ENCODE measurements at places on chromosomes 16 and 17. TPM values are rescaled to one million over a fixed set of nuclear protein-coding genes. Genes with fewer than 3 reads are reported as not detected.

DNA sequence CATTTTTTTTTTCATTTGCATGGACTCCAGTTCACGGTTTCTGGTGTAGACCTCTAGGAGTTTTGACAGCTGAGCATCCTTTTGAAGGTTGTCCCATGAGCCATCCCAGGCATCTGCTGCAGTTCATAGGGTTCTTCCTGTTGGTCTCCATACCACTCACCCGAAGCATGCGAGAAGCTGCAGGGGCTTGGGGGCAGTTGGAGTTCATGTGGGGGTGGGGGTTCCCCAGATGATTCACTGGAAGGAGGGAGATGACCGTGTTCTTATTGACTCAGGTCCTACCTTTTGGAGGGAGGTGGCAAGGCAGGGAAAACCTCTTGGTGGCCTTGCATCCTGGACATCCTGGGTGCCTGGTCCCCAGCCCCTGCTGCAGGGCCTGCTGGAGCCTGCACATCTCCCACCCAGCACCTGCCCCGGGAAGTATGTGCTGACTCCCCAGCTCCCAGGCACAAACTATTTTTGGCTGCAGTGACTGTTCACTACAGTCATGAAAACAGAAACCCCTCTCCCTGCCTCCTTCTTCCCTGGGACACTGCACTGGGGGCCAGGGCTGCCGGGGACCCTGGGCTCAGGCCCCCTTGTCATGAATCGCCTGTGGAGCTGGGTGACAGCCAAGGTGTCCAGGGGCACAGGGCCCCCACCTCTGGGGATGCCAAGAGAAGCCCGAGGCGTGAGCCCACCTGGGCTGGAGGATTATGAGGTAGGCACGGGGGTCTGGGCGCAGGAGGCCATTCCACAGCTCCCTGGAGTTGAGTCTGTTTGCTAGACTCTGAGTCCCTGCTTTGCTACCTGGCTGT, 64.9 kb upstream of the LGALS9 start:
- H3K4me3 ChIP-seq = no peak overlapping the region
- H3K36me3 ChIP-seq = no peaks in the 10 kb centered on the region
- H3K27me3 ChIP-seq = no peaks in the 10 kb centered on the region
- peak overlapping the region; percentile 64 for H3K27ac ChIP-seq
- peaks cover 16% of the 10 kb centered on the region for H3K4me1 ChIP-seq

GRCh38 chr17:71032746-71033273, 863.5 kb downstream of the KCNJ2 start:
- H3K36me3 ChIP-seq = no peaks in the 10 kb centered on the region
- no peak for DNase-seq
- no peaks in the 10 kb centered on the region for H3K27me3 ChIP-seq
- no peak overlapping the region for H3K4me3 ChIP-seq
- H3K4me1 ChIP-seq = no peaks in the 10 kb centered on the region

DNA sequence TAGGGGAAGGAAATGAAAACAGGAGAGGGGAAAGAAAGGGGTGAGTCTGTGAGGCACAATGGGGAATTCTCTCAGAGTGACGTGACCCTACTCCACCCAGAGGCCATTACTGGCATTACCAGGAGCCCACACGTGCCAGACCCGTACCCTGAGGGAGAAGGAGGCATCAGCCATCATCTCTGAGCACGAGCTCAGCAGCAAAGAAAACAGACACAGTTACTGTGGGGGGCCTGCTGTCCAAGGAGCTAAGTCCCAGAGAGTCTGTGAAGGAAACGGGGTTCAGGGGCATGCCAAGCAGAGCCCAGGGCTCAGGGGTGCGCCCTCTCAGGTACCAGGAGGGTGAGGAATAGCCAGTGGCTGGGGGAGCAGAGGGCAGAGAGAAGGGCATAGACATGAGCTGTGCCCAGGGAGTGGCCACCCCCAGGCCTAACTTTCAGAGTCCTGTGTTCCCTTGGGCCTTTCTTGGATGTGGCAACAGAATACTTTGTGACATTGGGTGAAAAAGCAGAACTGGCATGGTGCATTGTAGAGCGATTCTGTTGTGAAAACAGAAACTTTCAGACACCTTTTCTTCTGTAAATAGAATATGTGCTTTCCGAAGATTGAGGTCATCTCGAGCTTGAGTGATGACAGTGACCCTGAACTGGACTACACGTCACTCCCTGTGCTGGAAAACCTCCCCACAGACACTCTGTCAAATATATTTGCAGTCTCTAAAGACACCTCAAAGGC, 11.3 kb downstream of the TAF1C start:
- peak; percentile 76 for DNase-seq
- H3K4me1 ChIP-seq = peaks cover 17% of the 10 kb centered on the region
- peaks cover 18% of the 10 kb centered on the region for H3K36me3 ChIP-seq

DNA sequence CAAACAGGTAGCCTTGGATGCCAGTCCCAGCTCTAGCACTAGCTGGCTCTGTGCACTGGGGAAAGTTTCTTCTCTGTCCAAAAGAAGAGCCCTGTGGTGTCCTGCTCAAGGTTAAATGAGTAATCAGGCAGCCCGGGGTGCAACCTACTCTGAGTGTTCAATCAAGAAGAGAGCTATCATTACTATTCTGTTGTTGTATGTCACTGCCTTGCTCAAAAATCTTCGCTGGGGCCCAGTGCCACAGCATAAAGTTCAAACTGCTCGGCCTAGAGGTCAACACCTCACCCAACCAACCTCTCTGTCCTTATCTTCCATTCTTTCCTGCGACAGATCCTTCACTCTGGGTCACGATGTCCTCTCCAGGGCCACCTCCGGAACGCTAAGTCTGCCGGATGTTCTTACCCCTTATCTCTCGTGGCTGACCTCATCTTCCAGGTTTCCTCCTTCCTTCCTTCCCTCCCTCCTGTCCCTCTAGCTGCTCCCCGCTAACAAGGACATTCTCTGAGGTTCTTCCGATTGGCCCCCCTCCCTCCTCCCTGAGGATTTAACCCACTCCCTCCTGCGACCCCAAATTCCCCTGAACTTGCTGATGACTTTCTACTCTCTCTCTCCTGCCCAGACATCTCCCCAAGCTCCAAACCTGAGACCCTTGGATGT, 4.4 kb downstream of the FDXR start:
- no peaks in the 10 kb centered on the region for H3K36me3 ChIP-seq
- DNase-seq = no peak
- H3K4me3 ChIP-seq = no peak overlapping the region
- H3K27me3 ChIP-seq = no peaks in the 10 kb centered on the region

DNA sequence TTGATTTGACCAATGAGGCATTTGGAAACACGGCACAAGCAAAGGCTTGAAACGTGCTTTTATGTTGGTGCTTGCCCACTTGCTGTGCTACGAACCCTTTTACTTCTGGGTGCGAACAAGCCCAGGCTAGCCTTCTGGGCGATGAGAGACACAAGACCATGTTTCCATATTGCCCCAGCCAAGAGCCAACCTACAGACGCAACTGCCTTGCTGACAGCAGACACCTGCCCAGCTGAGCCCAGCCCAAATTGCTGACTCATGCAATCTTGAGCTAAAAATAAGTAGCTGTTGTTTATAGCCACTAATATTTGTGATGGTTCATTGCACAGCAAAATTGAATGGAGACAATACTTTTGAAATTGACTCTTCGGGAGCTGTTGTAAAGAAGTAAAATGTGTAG, 464.5 kb downstream of the WWOX start:
- DNase-seq = peak; percentile 45
- peaks cover 13% of the 10 kb centered on the region for H3K4me1 ChIP-seq
- H3K36me3 ChIP-seq = no peaks in the 10 kb centered on the region
- no peak overlapping the region for H3K4me3 ChIP-seq
- no peaks in the 10 kb centered on the region for H3K27me3 ChIP-seq

DNA sequence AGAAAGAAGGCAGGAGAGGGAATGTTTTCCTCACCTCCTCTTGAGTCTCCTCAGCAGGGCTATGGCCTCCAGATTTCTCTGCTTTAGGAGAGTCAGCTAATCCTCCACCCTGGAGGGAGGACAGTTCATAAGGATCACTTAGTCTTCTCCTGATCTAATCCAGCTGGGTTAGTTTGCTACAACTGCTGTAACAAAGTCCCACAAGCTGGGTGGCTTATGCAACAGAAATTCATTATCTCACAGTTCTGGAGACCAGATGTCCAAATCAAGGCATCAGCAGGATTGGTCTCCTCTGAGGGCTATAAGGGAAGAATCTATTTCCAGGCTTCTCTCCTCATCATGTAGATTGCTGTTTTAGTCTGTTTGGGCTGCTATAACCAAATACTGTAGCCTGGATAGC, 40.6 kb upstream of the XYLT1 start:
- H3K4me1 ChIP-seq = peaks cover 5% of the 10 kb centered on the region
- H3K27ac ChIP-seq = no peak overlapping the region
- no peaks in the 10 kb centered on the region for H3K27me3 ChIP-seq
- H3K36me3 ChIP-seq = no peaks in the 10 kb centered on the region
- H3K4me3 ChIP-seq = no peak overlapping the region

GRCh38 chr17:71656964-71657858, 463.6 kb upstream of the SOX9 start:
- H3K27me3 ChIP-seq = no peaks in the 10 kb centered on the region
- H3K36me3 ChIP-seq = no peaks in the 10 kb centered on the region
- no peaks in the 10 kb centered on the region for H3K4me1 ChIP-seq
- no peak for DNase-seq

DNA sequence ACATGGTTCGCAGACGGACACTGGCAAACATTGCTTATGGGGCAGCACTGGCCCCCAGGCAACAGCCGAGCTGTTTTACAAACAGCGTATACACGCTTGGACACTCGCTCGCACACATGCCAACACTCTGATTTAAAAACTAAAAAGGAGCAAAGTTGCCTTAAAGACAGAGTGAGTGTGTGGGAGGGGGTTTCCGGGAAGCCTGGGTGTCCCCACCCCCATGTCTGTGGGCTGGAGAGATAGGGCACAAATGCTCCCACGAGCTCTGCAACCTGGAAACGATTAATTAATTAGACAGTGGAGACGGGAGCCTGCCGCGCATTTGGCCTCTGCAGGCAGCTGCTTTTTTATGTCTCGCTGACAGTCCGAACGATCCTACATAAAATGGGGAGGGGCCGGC, 107.9 kb upstream of the ZNF469 start:
- no peaks in the 10 kb centered on the region for H3K36me3 ChIP-seq
- H3K4me1 ChIP-seq = no peaks in the 10 kb centered on the region
- no peaks in the 10 kb centered on the region for H3K27me3 ChIP-seq
- DNase-seq = no peak
- H3K27ac ChIP-seq = no peak overlapping the region

GRCh38 chr16:280991-281659, 734 bp downstream of the ARHGDIG start:
- DNase-seq = no peak
- no peaks in the 10 kb centered on the region for H3K36me3 ChIP-seq
- H3K4me1 ChIP-seq = peaks cover 6% of the 10 kb centered on the region
- no peak overlapping the region for H3K4me3 ChIP-seq
- no peak overlapping the region for H3K27ac ChIP-seq

GRCh38 chr17:34154961-34155730, 99.9 kb upstream of the CCL2 start:
- peaks cover 4% of the 10 kb centered on the region for H3K27me3 ChIP-seq
- no peak overlapping the region for H3K27ac ChIP-seq
- no peak for DNase-seq
- H3K36me3 ChIP-seq = no peaks in the 10 kb centered on the region
- H3K4me1 ChIP-seq = peaks cover 5% of the 10 kb centered on the region

DNA sequence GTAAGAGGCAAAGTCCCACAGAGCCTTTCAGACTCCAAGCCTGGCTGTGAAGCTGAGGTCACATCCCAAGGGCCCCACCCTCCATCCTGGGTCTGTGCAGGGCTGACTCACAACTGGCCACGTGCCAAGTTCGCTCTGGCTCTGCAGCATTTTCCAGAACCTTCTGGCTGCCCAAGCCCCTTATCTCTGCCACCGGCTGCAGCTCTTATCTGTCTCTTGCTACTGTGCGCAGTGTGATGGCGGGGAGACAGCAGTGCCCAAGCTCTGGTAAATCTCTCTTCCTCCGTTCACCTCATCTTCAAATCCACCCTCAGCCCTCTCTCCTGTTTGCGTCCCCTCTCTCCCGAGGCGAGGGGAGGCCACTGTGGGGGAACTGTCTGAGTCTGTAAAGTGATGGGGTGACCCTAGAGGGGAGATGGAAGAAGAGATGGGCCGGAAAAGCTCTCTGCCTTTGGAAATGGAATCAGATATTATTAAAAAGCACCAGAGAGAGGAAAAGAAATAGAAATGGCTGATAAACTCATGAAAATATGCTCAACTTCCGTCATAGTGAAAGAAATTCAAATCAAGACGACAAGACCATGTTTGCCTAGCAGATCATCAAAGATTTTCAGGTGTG, 162.7 kb upstream of the CDC42EP4 start:
- peaks cover 8% of the 10 kb centered on the region for H3K4me1 ChIP-seq
- peak; percentile 26 for DNase-seq
- no peaks in the 10 kb centered on the region for H3K27me3 ChIP-seq
- no peak overlapping the region for H3K27ac ChIP-seq
- no peak overlapping the region for H3K4me3 ChIP-seq

DNA sequence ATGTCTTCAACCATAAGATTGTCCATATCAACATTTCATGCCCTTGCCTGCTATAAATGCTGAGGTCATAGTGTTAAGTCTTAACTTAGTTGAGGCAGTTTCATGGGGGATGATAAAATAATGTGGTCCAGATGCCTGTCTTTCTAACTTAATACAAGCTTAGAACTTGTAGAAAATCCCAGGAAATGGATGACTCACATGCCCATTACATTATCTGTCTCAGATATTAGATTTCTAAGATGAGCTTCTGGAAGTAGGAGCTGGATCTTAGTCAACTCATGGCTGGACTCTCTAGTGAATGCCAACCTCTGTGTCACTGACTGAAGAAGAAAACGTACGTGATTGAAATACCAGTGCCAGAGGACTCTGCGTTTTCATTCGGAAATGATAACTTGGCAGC, 797.5 kb upstream of the EEF2KMT start:
- H3K4me1 ChIP-seq = no peaks in the 10 kb centered on the region
- no peak overlapping the region for H3K4me3 ChIP-seq
- no peak for DNase-seq
- H3K27me3 ChIP-seq = no peaks in the 10 kb centered on the region
- H3K36me3 ChIP-seq = no peaks in the 10 kb centered on the region

- no peaks in the 10 kb centered on the region for H3K36me3 ChIP-seq
- H3K4me3 ChIP-seq = no peak overlapping the region
- peak; percentile 93 for DNase-seq
- no peaks in the 10 kb centered on the region for H3K27me3 ChIP-seq
- H3K27ac ChIP-seq = peak overlapping the region; percentile 59
These were observed 6.9 kb downstream of the MYCBPAP start for GRCh38 chr17:50514936-50515702.

- no peak overlapping the region for H3K27ac ChIP-seq
- no peaks in the 10 kb centered on the region for H3K36me3 ChIP-seq
- no peak for DNase-seq
- peaks cover 22% of the 10 kb centered on the region for H3K4me1 ChIP-seq
These were observed 17.2 kb downstream of the COPRS start for GRCh38 chr17:31841850-31842194.

Gene ABCA3
- 66.7 TPM for total RNA-seq

Gene TEX19
- total RNA-seq = 0.54 TPM

Gene BFAR
- 72.5 TPM for total RNA-seq

Gene KRTAP4-11
- total RNA-seq = not detected

Gene SALL1
- 46.5 TPM for total RNA-seq

Gene AATK
- 8.6 TPM for total RNA-seq

Gene ALKBH5
- total RNA-seq = 160 TPM

Gene CDH5
- 90.0 TPM for total RNA-seq

Measured in thyroid gland (tissue), 4 donors.